Prostate gland (tissue), 2 donors: ENCODE measurements at places on chromosomes 12 and 14. TPM values are rescaled to one million over a fixed set of nuclear protein-coding genes. Genes with fewer than 3 reads are reported as not detected.
A peak's percentile ranks its signal among the peaks of the same experiment; 100 is the strongest.

SLC38A4 gene
- total RNA-seq, result 5.6 TPM

- DNase-seq, result no peak
Measured at GRCh38 chr12:67969134-67969802, 20.0 kb upstream of the IFNG-AS1 start.

PMEL gene
- total RNA-seq, result 8.6 TPM

- no peak for DNase-seq
Measured at GRCh38 chr14:68501614-68502052, 291.2 kb downstream of the ZFP36L1 start.

DNA sequence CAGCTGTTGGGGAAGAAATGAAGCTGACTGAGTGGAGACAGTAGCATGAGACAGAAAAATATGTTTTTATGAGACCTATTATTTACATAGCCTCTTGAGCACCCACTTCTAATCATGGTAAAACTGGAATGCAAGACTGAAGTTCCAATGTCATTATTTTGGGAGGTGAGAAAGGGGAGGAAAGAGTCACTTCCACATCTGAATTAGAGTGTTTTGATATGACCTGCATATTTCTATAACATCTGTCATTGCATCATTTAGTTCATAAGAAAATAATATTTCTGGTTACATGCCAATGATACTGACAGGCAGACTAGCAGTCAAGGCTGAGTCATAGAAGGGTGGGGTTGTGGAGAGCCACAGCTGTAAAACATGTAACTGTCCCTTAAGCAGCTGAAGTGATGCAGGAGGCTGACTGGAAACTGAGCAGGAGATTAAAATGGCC is 26.7 kb downstream of the NTN4 start:
- DNase-seq, result no peak

MYF5 gene
- total RNA-seq, result not detected

- DNase-seq, result peak; percentile 10
Measured at GRCh38 chr12:52423661-52424500, 10.3 kb downstream of the KRT75 start.

- DNase-seq, result no peak
Measured at GRCh38 chr14:101907619-101908018, 56.8 kb upstream of the DYNC1H1 start.

DNA sequence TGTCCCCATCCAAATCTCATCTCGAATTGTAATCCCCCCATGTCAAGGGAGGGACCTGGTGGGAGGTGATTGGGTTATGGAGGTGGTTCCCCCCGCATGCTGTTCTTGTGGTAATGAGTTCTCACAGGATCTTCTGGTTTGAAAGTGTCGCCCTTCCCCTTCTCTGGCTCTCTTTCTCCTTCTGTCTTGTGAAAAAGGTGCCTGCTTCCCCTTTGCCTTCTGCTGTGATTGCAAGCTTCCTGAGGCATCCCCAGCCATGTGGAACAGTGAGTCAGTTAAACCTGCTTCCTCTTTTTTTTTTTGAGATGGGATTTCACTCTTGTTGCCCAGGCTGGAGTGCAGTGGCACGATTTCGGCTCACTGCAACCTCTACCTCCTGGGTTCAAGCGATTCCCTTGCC is 104.0 kb downstream of the CCDC91 start:
- no peak for DNase-seq

- DNase-seq, result peak; percentile 70
Measured at GRCh38 chr12:54398995-54399793, 14.7 kb upstream of the ZNF385A start.

DNA sequence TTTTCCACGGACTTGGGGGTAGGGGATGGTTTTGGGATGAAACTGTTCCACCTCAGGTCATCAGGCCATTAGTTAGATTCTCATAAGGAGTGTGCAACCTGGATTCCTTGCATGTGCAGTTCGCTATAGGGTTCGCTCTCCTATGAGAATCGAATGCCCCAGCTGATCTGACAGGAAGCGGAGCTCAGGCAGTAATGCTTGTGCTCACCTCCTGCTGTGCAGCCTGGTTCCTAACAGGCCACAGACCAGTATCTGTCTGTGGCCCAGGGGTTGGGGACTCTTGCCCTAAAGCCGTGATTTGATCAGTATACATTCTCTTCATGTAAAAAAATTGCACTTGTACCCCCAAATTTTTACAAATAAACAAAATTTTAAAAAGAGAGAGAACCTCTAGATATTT is 219.4 kb upstream of the CPNE8 start:
- no peak for DNase-seq

DNA sequence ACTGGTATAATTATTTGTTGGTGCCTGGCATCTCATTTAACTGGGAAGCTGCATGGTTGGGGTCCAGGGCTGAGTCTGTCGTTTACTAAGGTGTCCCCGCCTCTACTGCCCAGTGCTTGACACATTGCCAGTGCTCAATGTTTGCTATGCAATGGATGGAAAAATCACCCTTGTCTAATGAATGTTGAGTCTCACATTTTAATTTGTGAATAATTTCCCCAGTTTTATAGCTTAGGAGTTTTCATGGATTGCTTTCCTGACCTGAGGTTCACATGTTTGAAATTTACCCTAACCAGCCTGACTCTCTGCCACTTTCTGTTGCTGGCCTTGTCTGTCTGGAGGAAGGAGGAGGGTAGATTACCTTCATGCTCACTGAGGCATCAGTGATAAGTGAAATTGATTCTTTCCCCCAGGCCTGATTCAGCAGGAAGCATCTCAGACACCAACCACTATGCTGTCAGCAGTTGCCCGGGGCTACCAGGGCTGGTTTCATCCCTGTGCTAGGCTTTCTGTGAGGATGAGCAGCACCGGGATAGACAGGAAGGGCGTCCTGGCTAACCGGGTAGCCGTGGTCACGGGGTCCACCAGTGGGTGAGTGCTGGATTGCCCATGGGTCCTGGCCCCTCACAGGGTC is 2.4 kb downstream of the DHRS2 start:
- DNase-seq, result no peak

DNA sequence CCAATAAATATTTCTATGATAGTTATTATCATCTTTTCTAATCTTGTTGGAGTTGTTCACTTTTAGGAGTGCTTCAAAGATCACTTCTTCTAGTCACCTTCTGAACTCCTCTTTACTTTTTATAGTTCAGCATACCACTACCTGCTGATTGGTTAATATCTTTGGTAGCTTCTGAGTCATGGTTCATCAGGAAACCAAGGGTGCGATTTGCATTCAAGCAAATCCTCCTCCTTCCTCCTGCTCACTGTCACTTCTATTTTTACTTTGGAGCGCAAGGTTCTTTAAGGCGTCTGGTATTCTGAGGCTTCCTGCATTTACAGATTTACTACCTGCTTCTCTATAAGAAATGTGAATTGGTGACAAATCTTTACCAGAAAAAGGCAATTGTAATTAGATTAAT is 24.0 kb downstream of the SYT1 start:
- no peak for DNase-seq
